Fibroblast of skin of scalp (primary cell): ENCODE measurements at places on chromosomes 4 and X.

GRCh38 chrX:51743179-51743957 lies at the start of gene GSPT2:
Gene GSPT2, plus strand, starts transcription at chrX:51743442. Its CDS starts 185 bp downstream, at chrX:51743627.
- peak; percentile 81 for DNase-seq

GRCh38 chr4:98508829-98509598 lies 149.4 kb downstream of the TSPAN5 start:
- DNase-seq = no peak

- no peak for DNase-seq
Observed at GRCh38 chr4:2537011-2537830, 774 bp downstream of the FAM193A start.

GRCh38 chr4:10530137-10530786 lies 73.0 kb upstream of the ZNF518B start:
- peak; percentile 14 for DNase-seq

GRCh38 chr4:743463-744211 lies 38.0 kb downstream of the PCGF3 start:
- DNase-seq = no peak

- no peak for DNase-seq
Observed at GRCh38 chrX:131317326-131317725, 28.2 kb upstream of the IGSF1 start.

GRCh38 chr4:173513651-173514050 lies 16.4 kb downstream of the HAND2 start:
- DNase-seq = no peak

DNA sequence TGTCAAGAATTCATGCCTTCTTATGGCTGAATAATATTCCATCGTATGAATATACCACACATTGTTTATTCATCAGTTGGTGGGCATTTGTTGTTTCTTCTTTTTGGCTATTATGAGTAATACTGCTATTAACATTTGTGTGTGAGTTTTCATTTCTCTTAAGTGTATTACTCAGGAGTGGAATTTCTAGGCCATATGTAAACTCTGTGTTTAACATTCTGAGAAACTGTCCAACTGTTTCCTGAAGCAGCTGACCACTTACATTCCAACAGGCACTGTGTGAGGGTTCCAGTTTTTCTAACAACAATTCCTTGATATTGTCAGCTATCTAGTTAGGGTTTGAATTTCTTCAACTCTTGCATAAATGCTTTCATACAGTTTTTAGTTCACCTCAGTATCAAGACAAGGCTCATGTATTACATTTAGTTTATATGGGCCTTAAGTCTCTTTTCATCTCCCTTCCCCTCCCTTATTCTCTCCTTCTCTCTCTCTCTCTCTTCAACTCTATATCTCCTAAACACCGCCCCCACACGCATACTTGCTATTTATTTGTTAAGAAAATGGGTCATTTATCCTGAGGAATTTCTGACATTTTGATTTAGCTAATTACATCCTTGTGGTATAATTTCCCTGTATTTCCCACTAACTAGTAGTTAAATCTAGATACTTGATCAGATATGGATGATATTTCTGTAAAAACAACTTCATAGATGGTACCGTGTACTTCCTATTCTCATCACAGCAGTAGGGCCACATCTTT lies 77.4 kb downstream of the WDR19 start:
- DNase-seq = peak; percentile 37

- peak; percentile 63 for DNase-seq
Observed at GRCh38 chr4:53706422-53707032, 115.2 kb upstream of the LNX1 start.

- no peak for DNase-seq
Observed at GRCh38 chr4:84319124-84319523, 180.0 kb downstream of the NKX6-1 start.
